ENCODE measurements at places on chromosomes 12 and 14. TPM values are rescaled to one million over a fixed set of nuclear protein-coding genes. Genes with fewer than 3 reads are reported as not detected.

Gene AHNAK2
- total RNA-seq, result 34.4 TPM

Gene DLGAP5
- 3.9 TPM for total RNA-seq

Gene GPRC5D
- not detected for total RNA-seq

Gene NINJ2
- 0.49 TPM for total RNA-seq

Gene CCNB1IP1
- 44.3 TPM for total RNA-seq

Gene ALDH2
- 11.1 TPM for total RNA-seq

Gene TDP1
- 26.8 TPM for total RNA-seq

Gene PPTC7
- 7.6 TPM for total RNA-seq

Gene MGAT4C
- 79.2 TPM for total RNA-seq

Gene IKZF4
- total RNA-seq, result 6.1 TPM

Gene EIF4B
- total RNA-seq, result 611 TPM

Gene CSRP2
- total RNA-seq, result 359 TPM

Gene IL25
- not detected for total RNA-seq

Gene CLEC1B
- total RNA-seq, result not detected
